SHP77 treated with DMSO at 0.1 percent for 48 hours (cell line): ENCODE measurements at places on chromosomes 4 and X.
A peak's percentile ranks its signal among the peaks of the same experiment; 100 is the strongest.

DNA sequence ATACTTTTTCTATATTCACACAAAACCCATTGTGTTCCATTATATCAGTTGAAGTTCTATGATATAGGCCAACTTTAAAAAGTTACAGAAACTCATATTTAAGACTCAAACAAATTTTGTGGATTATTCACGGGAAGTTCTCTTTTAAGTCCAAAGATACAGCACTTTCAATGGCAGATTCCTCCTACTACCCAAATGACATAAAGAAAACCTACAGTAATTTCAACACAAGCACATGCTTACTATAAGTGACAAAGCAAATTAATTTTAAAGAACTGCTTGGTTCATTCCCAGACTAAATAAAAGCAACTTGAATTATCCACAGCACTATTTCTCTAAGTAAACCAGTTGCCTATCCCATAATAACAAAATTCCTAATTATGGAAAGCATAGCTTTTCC lies 4.1 kb downstream of the PPA2 start:
- no peak for DNase-seq

- DNase-seq, result no peak
These were observed 684.5 kb downstream of the GRID2 start for GRCh38 chr4:92988301-92988700.

- DNase-seq, result no peak
These were observed 80.3 kb upstream of the HHIP start for GRCh38 chr4:144565527-144566195.

GRCh38 chrX:44494357-44494756 lies 48.3 kb downstream of the FUNDC1 start:
- DNase-seq, result no peak

GRCh38 chr4:8439168-8439567 lies 1.4 kb downstream of the ACOX3 start:
- DNase-seq, result no peak

DNA sequence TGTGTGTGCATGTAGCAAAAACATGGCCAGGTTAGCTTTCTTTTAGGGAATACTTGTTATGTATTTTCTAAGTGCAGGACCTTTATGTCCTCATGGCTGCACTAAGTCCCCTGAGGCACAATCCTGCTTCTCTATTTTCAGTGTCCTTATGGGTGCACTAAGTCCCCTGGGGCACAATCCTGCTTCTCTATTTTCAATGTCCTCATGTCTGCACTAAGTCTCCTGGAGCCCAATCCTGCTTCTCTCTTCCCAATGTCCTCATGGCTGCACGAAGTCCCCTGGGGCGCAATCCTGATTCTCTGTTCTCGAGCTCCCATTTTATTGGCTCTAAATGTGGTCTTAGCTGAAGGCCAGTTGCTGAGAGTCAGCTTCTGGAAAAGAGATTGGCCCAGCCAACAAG lies 49.7 kb upstream of the GPRIN3 start:
- no peak for DNase-seq

GRCh38 chrX:40077906-40078305 lies 19.9 kb downstream of the BCOR start:
- DNase-seq, result no peak

GRCh38 chr4:7590189-7590588 lies 155.5 kb upstream of the PSAPL1 start:
- no peak for DNase-seq

- no peak for DNase-seq
These were observed 135.1 kb downstream of the IRS4 start for GRCh38 chrX:108601276-108601675.

- DNase-seq, result no peak
These were observed 237.4 kb downstream of the BANK1 start for GRCh38 chr4:102027961-102028360.

- DNase-seq, result no peak
These were observed 1.2 kb downstream of the TLL1 start for GRCh38 chr4:165874072-165874790.

DNA sequence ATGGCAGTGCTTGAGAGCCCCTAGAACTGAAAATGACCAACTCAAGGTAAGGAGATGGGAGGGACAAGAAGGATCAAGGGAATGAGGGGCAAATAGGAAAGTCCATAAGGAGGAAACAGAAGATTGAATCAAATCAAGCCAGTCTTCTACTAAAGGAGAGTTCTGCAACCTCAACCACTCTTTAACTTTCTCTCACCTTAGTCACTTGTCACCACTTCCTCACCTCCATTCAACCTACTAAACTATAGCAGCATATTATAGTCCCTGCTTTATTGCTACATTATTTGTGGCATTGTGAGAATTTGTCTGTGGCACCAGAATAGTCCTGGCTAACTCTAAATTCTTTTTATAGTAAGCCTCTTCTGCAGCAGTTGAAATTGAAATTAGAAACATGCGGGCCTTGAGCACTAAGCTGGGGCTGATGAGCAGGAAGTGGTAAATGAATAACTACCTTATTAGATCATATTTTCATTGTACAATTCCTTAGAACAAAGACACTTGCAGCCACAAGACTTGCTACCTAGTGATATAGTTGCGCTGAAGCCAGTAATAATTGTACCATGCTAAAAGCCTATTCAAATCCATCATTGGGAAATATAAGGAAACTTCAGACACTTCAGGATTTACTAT lies 336.9 kb downstream of the ZNF674 start:
- no peak for DNase-seq

- no peak for DNase-seq
These were observed 226.3 kb downstream of the FGF13 start for GRCh38 chrX:138485224-138485623.

DNA sequence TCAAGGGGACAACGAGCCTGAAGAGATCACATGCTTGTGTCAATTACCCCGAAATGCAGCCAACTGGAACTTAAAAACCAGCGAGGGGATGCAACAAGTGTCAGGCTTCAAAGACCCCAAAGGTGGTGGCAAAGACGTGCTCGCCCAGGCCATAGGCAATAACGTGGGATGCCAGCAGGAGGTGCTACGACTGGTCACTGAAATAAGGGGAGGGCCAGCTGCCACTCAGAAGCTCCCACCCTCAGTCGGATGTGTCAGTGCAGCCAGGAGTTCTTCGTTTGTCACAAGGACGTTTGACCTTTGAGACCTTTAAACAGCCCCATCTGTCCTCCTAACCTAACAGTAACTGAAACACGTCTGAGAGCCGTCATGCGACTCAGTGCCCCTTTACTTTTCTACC lies 556.8 kb upstream of the PCDH10 start:
- no peak for DNase-seq

- DNase-seq, result no peak
These were observed 88.3 kb upstream of the DDX3X start for GRCh38 chrX:41245641-41246040.

GRCh38 chr4:13535708-13536361 lies 8.5 kb downstream of the NKX3-2 start:
- DNase-seq, result no peak

GRCh38 chrX:17549107-17549651 lies 174.2 kb downstream of the NHS start:
- DNase-seq, result no peak

DNA sequence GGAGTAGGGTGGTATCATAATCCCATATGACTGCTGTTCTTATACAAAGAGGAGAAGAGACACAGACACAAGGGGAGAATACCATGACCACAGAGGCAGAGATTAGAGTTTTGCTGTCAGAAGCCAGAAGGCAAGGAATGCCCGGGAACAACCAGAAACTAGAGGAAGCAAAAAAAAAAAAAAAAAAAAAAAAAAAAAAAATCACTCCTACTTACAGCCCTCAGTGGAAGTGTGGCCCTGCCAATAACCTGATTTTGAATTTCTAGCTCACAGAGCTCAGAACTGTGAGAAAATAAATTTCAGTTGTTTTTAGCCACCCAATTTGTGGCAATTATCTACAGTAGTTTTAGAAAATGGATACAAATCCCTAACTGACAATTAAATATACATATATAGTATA lies 30.4 kb upstream of the UBE2NL start:
- DNase-seq, result no peak

GRCh38 chrX:137549073-137549472 lies 16.9 kb upstream of the ZIC3 start:
- DNase-seq, result no peak

- peak; percentile 35 for DNase-seq
These were observed 92.4 kb downstream of the CXCL13 start for GRCh38 chr4:77697860-77698590.

DNA sequence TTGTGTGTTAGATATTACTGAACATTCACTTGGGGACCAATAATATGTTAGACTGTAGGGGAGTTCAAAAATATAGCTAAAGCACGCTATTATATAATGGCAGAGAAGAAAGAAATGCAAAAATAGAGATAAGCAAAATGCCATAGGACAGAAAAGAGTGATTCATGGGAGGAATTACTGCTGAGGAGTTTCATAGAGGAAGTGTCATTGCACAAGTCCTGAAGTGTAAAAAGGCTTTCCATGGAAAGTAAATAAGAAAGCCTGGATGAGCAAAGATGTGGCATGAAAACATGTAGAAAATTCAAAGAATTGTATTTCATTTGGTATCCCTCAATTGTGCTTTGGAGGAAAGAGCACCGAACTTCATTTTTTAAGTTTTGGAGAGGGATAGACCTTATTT lies 14.5 kb downstream of the HMGB2 start:
- DNase-seq, result no peak

DNA sequence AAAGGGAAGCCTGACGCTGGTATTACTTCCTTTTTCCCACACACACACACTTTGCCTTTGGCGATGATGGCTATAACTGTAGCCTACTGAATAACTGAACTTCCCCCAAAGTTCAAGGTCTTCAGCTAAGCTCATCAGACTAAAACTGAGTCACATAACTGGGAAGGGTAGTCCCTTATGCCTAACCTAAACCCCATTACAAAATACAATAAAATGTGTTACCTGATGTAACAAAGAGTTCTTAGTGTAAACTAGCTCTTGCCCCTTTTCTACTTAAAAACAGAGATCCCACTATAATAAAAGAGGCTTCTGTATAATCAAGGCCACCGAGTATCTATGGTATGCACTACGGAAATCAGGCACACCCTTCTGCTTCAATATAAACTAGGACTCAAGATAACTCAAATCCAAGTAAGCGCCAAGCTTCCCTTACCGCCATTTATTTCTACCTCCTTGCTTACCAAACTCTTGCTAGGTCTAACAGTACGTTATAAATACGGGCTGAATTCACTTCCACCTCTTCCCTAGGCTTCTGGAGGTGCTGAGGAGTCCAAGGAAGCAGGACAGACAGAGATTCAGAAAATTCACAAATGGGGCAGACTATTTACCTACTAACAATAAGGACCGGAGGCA lies 2.4 kb downstream of the OTUD4 start:
- no peak for DNase-seq

- DNase-seq, result no peak
These were observed 32.4 kb upstream of the SLC10A4 start for GRCh38 chr4:48450740-48451139.

DNA sequence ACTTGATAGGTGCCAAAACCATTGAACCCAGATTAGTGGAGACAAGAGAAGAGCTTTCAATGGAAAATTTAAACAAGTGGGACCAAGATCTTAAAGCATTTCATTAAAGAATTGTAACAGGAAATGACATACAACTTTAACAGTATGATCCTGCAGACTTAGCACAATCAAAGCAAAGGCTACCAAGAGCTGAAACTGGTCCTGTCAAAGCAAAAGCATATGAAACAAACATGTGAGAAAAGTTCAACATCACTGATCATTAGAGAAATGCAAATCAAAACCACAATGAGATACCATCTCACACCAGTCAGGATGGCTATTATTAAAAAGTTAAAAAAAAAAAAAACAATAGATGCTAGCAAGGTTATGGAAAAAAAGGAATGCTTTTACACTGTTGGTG lies 425.6 kb downstream of the IL1RAPL1 start:
- DNase-seq, result no peak

GRCh38 chr4:36533944-36534343 lies 252.5 kb downstream of the DTHD1 start:
- no peak for DNase-seq

DNA sequence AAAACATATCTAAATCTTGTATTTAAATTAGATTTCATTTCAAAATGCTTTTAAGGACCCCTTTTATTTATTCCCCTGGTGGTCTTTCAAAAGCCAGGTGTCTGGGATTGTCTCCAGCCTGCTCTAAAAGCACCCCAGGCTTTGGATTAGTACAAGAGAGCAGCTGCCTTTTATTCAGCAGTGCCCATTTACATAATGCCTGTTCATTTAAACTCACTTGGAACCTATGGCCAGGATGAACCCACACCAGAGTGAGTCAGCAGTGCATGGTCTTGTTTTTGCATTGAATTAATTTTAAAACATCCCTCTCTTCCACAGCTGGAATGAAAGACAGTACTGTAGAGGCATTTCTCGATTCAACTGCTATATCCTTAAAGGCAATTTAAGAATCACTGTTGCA lies 64.1 kb upstream of the TENM3 start:
- no peak for DNase-seq

- no peak for DNase-seq
These were observed 108.1 kb downstream of the DHX15 start for GRCh38 chr4:24476282-24476681.

GRCh38 chr4:38856524-38857337 lies at the start of gene TLR6:
TLR6 (minus strand) TSS chr4:38856817; CDS start chr4:38829473, 27,344 bp downstream.
- DNase-seq, result no peak

DNA sequence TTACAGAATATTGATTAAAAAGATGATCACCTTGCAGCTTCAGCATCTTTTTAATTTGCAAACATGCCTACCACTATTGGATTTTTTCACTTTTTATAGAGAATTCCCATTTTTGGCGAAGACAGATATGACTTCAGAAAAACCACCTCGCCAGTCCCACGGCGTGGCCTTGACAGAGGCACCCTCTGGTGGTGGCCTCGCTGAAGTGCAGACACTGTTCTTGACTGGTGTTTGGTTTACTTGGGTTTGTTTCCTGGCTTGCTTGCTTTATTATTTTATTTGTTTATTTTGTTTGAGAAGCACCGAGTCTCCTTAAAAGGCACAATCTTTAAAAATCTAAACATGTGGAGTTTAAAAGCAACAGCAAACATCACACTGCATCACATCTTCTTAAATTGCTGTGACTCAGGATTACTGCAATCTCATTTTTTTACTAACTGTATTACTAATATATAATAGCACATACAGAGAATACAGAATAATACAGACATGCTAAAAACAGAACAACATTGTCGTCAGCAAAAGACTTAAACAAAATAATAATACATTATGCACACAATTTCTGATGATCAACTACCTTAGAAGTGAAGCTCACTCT lies 13.1 kb upstream of the AMTN start:
- no peak for DNase-seq

DNA sequence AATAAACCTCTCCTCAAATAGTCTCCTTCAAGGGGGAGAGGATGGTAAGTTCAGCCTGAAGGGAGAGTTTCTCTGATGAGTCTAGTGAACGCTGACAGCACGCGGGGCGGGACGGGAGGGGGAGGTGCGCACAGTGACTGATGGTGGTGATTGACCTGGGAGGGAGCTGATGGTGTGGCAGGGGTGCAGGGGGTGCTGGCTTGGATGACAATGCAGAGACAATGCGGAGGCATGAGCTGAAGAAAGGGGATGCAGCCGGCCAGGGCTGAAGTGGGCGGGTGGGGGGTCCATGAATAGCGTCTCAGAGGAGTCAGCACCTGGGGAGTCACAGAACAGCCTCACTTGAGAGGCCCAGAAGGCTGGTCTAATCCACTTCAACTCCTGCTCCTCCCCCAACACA lies 142.5 kb upstream of the PJA1 start:
- DNase-seq, result no peak
